Activated T-cell treated with anti-CD3 and anti-CD28 coated beads for 24 hours (primary cell): ENCODE measurements at places on chromosomes 7 and 10.
A peak's percentile ranks its signal among the peaks of the same experiment; 100 is the strongest.

GRCh38 chr7:68964060-68964459, 634.2 kb upstream of the AUTS2 start:
- DNase-seq: no peak

DNA sequence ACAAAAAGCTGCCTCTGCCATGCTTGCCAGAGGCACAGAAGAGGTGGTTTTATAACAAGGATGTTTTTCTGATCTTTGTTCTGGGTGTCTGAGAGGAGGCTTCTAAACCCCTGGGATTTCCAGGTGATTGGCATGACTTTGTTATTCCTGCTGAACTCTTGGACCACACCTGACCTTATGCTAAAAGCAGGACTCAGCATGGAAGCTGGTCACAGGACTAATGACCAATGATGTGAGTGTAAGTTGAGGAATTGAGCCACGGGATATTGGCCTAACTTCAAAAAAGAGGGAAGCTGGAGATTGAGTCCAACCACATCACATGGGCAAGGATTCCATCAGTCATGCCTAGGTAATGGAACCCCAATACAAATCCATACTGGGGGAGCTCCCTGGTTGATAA, 437.9 kb downstream of the POM121L12 start:
- no peak for DNase-seq

- no peak for DNase-seq
Observed at GRCh38 chr10:27440478-27440877, 63.6 kb upstream of the RAB18 start.

GRCh38 chr10:3525832-3526449, 259.1 kb downstream of the KLF6 start:
- DNase-seq: no peak

GRCh38 chr7:3670898-3671297, 369.8 kb downstream of the SDK1 start:
- no peak for DNase-seq

- peak; percentile 80 for DNase-seq
Observed at GRCh38 chr7:138752518-138753149, 45.2 kb upstream of the TMEM213 start.

DNA sequence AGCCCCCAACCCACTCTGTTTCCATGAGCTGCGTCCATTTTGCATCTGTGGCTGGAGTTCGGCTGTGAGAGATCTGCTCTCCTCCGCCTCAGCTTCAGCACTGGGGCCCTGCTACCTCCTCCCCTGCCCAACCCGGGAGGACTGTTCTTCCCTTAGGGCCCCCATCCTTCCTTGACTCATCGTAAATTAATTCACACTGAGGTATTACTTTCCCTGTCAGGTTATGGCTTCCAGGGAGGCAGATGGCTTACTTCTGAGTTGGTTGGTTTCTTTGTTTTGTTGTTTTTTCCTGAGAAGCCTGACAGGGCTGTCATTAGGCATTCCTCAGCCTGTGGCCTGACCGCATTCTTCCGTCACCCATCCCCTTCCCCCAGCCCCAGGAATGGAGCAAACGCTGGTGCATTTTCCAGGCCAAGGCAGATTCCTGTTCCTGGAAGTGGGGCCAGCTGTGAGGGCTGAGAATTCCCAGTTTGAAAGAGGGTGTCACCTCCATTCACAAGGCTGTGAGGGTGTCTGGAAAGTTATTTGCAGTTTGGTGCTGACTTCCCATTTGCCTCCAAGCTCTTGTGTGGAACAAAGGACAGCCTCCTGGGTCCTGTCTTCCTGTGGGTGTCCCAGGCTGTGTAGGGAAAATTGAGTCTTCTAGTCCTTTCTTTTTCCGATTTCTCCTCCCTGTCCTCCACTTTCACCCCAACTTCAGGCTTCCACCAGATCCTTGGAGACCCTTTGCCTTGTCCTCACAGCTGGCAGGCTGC, 11.7 kb downstream of the CPA5 start:
- DNase-seq: no peak

GRCh38 chr10:73816917-73817729, 5.7 kb upstream of the NDST2 start:
- no peak for DNase-seq

- no peak for DNase-seq
Observed at GRCh38 chr10:35416619-35417312, 80.5 kb downstream of the CCNY start.

- DNase-seq: peak; percentile 23
Observed at GRCh38 chr10:58299580-58299979, 30.6 kb downstream of the CISD1 start.

DNA sequence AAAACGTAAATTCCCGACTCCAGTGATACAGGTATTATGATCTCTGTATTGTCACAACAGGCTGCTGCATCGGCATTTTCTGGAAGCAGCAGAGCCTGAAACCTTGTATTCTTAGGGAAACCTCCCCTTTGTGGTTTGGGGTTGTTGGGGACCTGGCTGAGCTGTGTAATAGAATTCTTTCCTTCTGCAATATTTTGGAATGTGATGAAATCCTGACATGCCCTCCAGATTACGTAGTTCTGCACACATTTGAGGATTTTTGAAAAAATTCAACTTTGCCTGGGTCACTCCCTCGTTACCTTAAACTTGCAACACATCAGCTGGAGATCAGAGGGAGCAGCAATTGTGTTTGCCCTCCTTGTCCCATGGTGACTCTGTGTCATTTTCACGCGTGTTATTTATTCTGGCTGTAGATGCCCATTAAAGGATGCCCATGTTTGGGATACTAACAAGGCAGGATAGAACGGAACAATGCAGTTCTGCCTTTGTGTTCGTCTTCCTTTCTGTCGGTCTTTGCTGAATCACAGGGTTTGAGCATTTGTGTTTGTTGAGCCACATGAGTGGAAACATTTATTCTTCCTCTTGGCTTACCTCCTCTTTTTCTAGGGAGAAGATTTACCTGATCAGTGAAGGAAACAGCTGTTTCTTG, 181.7 kb downstream of the TCF7L2 start:
- no peak for DNase-seq

- DNase-seq: no peak
Observed at GRCh38 chr7:125218076-125218475, 288.5 kb upstream of the POT1 start.

DNA sequence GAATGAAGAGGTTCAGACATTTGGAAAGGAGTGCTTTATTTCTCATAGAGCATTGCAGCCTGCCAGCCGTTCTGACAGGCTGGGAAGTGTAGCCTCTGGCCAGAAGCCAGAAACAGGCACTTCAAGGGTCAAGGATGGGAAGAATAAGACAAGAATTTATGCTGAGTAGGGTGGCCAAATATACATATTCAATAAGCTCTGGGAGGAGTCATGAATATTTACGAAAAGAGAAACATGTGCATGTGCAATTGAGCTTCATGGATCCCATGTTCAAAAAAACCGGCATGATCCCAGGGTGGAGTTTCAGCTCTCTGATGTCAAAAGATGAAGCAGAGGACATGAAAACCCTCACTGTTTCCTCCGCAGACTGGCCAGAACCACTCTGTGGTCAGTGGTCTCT, 32.9 kb downstream of the TLX1 start:
- DNase-seq: no peak

- DNase-seq: no peak
Observed at GRCh38 chr7:74523015-74523414, 69.3 kb downstream of the GTF2IRD1 start.

DNA sequence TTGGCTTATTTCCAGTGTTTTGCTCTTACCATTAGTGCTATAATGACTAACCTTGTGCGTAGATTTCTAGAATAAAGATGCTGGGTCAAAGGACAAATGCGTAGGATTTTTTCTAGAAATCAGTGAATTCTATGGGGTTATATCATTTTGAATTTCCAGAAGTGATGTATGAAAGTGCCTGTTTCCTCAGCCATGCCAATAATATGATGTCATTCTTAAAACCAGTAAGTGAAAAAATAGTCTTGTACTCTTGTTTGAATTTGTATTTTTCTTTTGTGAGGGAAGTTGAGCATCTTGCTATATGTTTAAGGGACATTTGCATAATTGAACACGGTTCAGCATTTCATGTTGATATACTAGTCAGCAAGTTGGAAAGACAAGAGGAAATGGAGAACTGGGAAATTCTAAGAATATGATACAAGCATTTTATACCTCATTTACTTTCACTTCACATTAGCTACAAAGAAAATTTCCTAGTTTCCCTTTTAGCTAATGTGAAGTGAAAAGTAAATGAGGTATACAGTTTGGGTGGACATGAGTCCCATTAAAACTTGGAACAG, 3.8 kb upstream of the DNAH11 start:
- DNase-seq: no peak

DNA sequence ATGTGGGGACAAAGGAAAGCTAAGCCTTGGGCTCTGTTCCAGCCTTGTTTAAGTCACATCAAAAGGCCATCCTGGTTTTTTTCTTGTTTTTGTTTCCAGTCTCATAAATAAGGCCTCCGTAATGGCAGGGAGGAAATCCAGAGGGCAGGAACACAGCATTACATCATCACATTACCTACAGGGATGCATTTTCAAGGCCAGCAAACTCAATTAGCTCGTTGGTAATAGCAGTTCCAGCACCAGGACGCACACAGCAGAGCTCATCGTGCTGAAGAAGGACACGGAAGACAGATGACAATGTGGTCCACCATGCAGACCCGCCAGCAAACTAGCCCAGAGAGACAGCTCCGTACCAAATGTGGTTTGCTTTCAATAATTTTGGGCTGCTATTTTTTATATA, 1209.2 kb downstream of the TYW1 start:
- no peak for DNase-seq

- no peak for DNase-seq
Observed at GRCh38 chr10:73131913-73132686, 21.8 kb downstream of the NUDT13 start.

- no peak for DNase-seq
Observed at GRCh38 chr10:4809156-4809555, 16.9 kb upstream of the AKR1E2 start.

DNA sequence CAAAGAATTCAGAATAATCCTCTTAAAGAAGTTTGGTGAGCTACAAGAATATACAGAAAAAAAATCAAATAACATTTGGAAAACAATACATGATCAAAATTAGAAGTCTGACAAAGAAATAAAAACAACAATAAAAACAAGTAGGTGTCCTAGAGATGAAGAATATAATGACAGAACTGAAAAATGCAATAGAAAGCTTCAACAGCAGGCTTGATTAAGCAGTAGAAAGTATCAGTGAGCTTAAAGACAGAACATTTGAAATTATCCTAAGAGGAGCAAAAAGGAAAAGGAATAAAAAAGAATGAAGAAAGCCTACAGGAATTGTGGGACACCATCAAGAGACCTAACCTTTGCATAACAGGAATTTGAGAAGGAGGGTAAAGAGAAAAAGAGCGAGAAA, 238.8 kb downstream of the ZEB1 start:
- DNase-seq: no peak

GRCh38 chr7:95865716-95866371, 93.5 kb downstream of the DYNC1I1 start:
- no peak for DNase-seq

DNA sequence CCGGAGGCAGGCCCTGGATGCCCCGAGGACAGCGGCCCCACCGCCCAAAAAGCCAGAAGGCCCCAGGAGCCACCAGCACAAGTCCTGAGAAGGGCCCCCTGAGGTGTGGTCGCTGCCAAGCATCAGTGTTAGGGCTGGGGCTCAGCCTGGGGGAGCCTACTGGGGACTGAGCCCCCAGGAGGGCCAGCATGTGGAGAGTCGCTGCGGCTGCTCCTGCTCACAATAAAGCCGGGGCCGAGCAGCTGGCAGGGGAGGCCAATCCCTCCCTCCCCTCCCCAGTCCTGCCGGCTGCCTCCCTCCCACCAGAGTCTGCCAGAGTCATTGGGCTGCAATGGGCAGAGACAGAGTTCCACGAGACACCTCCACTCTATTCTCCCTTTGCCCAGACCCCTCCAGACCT, 3.1 kb upstream of the ASIC3 start:
- DNase-seq: no peak

- no peak for DNase-seq
Observed at GRCh38 chr7:102874166-102874829, 38.5 kb upstream of the LRRC17 start.

GRCh38 chr10:109191823-109192222, 731.5 kb downstream of the XPNPEP1 start:
- no peak for DNase-seq

GRCh38 chr7:44639671-44640321, 33.4 kb downstream of the OGDH start:
- DNase-seq: no peak
